ENCODE measurements at places on chromosomes 2 and 18.
A peak's percentile ranks its signal among the peaks of the same experiment; 100 is the strongest.

DNA sequence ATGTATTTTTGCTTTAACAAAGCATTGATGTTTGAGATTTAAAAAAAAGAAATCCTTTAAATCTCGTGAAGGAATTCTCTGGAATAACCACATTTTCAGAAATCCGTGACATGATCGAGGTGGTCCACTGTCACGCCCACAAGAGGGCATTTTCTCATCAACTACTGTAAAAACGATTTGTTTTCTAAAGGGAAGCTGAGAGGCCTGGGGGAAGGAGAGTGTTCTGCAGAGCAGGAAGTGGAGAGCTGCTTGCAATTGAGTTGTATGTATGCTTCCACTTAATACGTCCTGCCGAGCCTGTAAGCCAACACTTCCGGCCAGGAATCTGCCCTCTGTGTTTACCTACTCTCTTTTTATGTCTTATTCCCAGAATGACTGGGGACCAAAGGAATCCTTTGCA lies 19.4 kb downstream of the KLHL29 start:
- DNase-seq, result peak; percentile 65

DNA sequence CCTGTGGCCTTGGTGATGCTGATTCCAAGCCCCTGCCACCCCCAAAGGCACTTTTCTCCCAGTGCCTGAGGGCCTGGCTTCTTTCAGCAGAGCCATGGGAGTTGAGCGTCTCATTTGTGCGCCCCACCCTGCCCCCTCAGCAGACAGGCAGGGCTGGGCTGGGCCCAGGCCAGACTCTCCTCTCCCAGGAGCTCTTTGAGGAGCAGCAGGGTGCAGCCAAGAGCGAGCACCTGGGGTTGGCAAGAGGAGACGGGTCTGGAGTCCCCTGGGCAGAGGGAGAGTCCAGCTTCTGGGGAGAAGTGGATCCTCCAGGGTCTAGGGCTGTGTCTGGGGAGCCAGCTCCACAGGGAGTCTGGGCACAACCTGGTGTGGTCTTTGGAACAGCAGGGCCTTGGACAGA lies 21.2 kb downstream of the NPPC start:
- DNase-seq, result no peak

- DNase-seq, result no peak
These were observed 45.9 kb downstream of the KDM3A start for GRCh38 chr2:86487062-86487461.

DNA sequence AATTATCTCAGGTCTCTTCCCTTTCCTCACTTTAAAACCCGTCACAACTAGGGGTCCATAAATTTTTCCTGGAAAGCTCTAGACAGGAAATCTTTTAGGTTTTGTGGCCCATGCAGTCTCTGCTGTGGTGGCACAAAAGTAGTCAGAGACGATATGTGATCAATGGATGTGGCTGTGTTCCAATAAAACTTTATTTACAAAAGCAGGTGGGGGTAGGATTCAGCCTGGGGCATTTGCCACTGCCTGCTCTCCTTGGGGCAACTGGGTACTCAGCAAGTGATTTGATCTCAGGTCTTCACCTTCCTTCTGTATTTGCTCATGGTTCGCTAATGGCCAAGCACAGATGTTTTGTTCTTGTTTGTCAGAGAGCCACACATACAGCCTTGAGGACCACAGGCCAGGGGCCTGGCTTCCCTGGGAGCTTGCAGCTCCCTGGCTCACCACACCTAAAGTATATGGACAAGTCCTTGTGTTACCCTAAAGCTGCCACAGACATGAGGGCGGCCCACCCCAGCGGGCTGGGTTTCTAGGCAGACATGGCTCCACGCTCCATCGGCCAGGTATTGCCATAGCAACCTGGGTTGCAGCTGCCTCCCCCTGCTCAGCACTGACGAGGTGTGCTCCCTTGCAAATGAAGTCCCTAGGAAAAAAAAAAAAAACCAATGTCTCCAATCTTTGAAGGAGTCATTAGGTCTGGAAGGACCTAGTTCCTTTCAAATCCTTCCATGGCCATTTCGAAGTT lies 89.7 kb upstream of the YWHAQ start:
- no peak for DNase-seq

DNA sequence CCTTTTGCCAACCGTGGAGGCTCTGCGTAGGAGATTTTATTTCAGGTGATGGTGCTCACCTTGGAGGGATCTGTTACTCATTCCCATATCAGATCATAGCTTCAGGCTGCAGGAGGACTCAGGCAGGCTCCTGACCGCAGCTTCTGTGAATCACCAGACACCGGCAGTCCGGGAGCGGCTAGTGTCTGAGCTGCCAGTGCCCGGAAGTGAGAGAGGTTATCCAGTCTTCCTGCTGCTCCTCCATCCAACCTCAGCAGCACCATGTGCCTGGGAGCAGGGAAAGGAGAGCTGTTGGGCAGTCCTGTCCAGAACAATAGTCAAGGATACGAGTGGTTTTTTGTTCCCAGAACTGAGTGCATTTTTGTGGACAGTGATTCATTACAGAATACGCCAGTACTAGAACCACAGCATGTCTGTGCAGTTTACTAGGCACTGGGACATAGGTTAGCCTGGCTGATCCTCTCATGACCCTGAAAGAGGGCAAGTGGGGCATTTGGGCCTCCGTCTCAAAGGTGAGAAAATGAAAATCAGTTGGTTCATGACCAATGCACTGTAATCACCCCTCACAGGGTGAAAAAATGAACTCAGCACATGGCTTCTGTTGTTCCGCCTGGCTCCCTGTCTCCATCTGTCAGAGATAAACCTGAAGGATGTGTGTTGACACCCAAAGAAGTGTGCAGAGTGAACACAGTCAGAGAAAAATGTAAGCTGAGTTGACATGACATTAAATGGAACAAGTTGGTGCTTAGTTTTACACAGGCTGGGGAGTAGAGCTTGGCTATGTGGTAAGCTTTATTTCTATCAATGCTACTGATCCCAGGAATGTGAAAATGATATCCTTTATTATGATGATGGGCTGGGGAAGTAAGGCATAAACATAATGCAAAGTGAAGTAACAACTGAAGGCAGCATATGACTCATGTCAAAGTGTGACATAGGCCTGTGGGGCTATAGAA lies 12.2 kb downstream of the FHOD3 start:
- DNase-seq, result peak; percentile 77

DNA sequence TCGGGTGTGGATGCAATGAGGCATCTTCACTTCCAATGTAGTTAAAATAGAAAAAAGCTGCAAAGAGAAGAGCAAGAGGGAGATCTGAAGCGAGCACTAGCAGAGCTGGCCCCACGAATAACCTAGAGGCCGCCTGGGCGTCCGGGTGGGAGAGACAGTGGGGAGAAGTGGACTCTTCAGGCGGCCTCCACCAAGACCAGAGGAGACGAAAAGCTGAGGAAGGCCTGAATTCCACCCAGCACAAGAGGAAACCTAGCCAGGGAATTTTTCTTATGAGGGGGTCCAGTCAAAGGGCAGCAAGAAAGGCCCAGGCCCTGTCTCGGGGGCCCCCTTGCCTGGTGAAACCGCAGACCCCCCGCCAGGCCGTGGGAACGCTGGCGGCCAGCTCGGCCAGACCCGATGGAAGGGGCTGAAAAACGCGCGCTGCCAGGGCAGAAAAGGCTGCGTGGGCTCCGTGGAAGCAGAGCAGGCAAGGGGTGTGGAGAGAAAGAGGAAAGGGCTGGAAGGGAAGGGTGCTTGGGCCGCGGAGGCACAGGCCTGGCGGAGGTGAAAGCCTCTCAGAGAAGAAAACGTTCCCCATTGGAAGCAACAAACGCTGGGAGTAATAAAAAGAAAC lies 69.2 kb downstream of the KCTD1 start:
- no peak for DNase-seq

DNA sequence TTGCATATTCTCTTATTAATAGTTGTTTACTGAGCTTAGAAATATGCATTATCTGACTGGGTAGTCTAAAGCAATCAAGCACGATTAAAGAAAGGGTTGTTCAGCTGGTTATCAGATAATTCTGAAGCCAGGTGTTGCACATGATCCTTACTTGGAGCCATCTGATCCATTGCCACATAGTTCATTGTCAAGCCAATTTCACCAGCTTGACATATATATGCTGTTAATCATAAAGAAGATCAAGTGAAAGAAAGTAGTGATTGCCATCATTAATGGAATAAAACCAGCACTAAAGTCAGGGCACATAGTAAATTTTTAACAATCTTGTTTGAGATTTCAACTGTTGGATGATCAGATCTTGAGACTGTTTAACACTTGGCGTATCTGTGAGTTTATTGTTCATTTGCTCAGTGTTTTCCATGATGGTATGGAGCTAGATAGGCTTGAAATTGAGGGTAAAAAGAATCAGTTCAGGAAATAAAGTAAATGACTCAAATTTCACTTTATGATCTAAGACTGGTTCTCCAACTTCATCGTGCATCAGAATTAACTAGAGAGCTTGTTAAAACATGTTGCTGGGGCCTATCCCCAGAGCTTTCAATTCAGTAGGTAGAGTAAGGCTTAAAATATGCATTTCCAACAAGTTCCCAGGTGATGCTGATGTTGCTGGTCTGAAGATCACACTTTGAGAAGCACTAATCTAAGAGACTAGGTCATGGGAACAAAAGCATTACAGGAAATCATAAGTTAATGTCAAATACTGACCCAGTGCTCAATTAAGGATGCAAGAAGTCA lies 539.6 kb downstream of the SATB2 start:
- no peak for DNase-seq

DNA sequence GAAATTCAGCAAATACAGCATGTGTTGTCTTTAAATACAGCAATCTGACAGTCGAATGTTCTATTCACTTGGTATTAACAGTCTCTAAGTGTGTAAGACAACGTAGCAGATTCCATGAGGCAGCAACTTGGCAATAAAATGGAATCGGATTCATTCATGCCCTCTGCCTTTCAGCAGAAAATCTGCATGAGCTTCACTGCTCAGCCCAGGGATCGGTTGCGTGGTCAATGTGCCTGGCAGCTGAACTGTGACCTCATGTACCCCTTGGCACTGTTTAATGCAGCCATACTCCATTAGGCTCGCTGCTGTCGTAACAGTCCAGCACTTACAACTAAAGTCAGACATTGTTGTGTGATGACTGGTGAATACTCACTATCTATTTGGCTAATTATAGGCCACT lies 17.7 kb upstream of the RGPD4 start:
- peak; percentile 81 for DNase-seq

DNA sequence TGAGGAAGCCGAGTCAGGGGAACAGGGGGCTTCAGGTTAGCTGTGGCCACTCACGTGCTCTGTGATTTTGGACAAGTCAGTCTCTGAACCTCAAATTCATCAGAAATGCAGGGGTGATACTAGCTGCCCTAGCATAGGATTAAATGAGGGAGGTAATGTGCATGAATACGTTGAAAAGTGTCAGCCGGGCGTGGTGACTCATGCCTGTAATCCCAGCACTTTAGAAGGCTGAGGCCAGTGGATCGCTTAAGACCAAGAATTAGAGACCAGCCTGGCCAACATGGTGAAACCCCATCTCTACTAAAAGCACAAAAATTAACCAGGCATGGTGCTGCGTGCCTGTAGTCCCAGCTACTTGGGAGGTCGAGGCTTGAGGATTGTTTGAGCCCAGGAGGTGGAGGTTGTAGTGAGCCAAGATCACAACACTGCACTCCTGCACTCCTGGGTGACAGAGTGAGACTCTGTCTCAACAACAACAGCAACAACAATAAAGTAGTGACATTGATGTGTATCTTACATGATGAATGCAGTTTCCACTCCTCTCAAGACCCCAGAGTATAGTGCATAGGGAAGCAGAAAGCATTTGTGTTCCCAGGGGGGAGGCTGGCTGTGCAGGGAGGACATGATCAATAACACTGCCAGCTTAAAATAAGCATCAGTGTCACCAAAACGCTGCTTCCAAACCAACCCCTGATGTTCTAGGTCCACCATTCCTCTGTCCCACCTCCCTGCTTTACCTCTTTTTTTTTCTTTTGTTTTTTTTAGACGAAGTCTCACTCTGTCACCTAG lies 68.8 kb downstream of the HNRNPLL start:
- DNase-seq, result no peak

GRCh38 chr18:34606851-34607250 lies 103.2 kb upstream of the DTNA start:
- DNase-seq, result no peak

DNA sequence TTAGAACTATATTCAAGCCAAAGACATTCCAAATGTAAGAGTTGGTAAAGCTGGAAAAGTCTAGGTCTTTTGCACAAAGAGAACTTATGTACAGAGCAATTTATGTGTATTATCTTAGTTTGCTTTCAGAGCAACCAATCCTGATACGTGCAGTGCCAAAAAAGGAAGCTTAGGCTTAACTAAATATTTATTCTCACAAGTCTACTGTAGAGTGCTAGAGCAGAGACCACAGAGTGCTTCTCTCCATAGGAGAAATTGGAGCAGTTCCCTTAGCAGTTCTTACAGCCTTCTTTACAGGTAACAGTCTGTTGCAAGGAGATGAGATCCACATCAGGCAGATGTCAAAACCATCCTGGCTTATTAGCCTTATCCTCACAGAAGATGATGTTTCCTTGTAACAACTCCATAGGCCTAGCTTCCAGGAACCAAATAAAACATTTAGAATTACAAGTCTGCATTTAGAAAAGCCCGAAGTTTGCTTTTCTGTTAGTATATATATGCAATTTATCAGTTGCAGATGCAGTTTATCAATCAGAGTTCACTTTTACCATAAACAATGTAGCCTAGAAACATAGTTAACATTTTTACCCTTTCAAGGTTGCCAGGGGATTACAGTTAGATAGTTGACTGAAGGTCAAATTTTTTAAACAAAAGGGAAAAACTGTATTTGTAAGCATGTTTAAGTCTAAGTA lies 250.6 kb upstream of the KCNJ3 start:
- no peak for DNase-seq

DNA sequence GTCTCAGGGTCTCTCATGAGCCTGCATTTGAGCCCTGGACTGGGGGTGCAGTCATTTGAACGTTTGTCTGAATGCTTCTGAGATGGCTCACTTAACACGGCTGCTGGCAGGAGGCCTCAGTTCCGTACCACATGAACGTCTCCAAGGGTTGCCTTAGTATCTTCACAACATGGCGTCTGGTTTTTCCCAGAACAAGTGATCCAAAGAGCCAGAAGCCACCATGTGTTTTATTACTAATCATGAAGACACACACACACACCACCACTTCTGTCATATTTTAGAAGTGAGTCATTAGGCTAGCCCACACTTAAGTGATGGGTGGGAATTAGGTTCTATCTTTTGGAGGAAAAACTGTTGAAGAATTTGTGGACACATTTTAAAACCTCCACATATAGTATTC lies 15.0 kb upstream of the MYO1B start:
- DNase-seq, result no peak

GRCh38 chr2:237527766-237528165 lies 38.6 kb upstream of the PRLH start:
- no peak for DNase-seq

DNA sequence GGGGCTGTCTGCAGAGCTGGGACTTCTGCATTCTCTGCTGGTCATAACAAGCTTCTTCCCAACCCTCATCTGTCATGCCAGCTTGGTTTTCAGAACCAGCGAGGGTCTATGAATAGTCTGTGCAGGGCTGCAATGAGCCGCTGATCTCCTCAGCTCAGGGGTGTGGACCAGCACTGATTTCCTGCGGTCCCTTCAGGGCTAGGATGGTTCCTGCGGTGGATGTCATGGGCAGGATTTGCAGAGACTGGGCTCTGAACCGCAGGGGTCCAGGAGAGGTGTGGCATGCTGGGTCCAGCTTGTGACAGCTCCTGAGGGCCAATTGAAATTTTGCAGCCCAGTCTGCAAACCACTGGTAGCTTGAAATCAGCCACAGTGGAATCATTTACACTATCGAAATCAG lies 188.2 kb upstream of the AGAP1 start:
- no peak for DNase-seq

GRCh38 chr2:56055405-56055804 lies 128.4 kb upstream of the CCDC85A start:
- DNase-seq, result no peak
